ENCODE measurements at places on chromosomes 12 and 14. TPM values are rescaled to one million over a fixed set of nuclear protein-coding genes. Genes with fewer than 3 reads are reported as not detected.

DNA sequence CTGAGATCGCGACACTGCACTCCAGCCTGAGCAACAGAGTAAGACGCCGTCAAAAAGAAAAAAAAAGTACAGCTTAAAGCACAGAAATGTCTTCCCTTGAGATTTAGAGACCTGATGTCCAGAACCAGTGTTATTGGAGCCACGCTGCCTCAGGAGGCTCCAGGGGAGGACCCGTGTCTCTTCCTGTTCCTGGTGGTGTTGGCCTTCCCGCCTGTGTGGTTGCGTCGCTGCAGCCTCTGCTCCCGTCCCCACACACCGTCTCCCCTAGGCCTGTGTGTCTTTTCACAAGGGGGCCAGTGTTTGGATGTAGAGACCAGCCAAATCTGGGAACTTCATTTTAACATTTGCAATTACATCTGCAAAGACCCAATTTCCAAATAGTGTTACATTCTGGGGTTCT, 8.6 kb upstream of the FBRSL1 start:
- DNase-seq, result no peak

- DNase-seq, result no peak
Observed at GRCh38 chr12:125936502-125936901, 871.3 kb downstream of the AACS start.

- DNase-seq, result no peak
Observed at GRCh38 chr12:10197879-10198278, 14.8 kb upstream of the GABARAPL1 start.

GRCh38 chr12:29299633-29300032, 81.3 kb downstream of the ERGIC2 start:
- no peak for DNase-seq

DNA sequence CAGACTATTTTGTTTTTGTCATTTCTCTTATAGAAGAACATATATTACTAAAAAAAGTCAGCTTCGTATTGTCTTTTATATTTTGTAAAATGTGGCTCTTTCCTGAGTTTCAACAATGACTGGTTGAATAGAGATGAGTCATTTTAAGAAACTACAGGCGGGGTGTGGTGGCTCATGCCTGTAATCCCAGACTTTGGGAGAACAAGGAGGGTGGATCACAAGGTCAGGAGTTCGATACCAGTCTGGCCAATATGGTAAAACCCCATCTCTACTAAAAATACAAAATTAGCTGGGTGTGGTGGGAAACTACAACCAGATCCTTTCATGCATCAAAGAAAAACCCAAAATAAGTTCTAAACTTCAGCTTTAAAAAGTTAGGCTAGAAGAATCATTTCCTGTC, 28.8 kb downstream of the HECTD4 start:
- DNase-seq, result no peak

The SYT10 gene
- 0.67 TPM for polyA plus RNA-seq

The DHRS2 gene
- polyA plus RNA-seq, result 50.5 TPM
